ENCODE measurements at places on chromosomes 7 and 10. TPM values are rescaled to one million over a fixed set of nuclear protein-coding genes. Genes with fewer than 3 reads are reported as not detected.

CTNNA3 gene
- 0.21 TPM for polyA plus RNA-seq

AGAP4 gene
- polyA plus RNA-seq = 13.0 TPM

PRKG1 gene
- 16.0 TPM for polyA plus RNA-seq

ZNF92 gene
- 3.0 TPM for polyA plus RNA-seq
